WERI-Rb-1 (cell line): ENCODE measurements at places on chromosomes 2 and 18.

DNA sequence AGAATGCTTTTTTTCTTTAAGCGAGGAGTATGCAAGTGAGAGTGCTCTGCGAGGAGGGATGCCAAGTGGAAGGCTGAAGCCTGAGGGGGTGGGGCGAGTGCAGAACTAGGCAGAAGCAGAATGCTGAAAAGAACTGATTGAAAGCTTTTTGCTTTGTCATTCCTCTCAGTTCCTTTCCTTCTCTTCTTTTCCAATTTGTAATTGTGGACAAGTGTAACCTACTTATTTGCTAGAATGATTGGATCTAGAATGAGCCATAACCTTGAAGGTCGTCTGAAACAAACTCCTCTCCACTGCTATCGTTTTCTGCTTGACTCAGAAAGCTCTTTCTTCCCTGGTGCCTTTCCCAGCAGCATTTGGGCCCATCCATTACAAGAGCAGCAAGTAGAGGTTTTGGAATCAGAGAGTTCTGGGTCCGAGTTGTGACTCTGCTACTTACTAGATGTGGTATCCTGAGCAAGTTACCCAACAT is 115.3 kb downstream of the METTL8 start:
- DNase-seq = no peak

DNA sequence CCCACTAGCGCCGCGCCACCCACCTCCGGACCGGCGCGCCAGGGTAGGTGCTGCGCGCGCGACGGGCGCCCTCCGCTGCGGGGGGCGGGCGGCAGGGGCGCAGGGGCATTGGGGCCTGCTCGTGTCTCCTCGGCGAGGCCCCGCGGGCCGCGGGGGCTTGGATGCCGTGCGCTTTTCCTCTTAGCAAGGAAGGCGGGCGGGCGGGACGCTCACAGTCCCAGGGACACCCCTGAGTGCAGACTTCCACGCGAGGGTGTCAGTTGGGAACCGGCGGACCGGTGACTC is 748 bp downstream of the TWIST2 start:
- DNase-seq = no peak

DNA sequence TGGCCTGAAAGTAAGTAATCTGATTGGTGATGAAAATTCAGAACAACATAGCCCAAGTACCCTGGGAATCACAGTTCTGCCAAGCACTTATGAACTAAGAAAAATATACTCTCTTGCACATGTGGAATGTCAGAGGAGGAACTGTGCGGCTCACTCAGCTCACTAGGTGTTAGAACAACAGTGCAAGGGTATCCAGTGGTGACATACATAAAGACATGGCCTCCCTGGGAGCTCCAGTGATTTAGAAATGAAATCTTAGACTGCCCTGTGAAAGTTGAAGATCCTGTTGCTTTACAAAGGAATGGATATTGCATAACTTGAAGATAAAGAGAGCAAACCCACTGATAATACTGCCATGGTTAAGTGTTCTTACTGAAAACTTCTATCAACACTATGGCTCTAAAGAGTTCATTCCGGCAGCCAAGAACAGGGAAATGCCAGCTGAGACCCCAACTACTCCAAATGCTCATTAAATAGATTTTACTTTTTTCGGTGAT is 246.2 kb downstream of the ARHGAP15 start:
- DNase-seq = no peak

DNA sequence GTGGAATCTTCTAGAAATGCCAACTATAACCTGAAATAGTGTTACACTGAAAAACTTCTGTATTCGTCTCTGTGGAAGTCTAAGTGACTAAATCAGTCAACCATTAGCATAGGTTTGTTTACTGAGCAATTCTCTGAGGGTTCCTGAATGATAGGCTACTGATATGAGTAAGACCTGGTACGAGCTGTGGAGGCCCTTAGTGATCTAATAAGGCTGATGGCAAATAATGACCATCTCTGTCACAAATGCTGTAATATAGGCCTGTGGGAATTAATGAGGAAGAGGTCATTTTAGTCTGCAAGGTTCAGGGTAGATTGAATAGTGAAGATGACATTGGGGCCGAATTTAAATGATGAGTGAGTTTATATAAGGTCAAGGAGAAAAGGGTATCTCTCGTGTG is 82.5 kb downstream of the MGAT5 start:
- DNase-seq = no peak

DNA sequence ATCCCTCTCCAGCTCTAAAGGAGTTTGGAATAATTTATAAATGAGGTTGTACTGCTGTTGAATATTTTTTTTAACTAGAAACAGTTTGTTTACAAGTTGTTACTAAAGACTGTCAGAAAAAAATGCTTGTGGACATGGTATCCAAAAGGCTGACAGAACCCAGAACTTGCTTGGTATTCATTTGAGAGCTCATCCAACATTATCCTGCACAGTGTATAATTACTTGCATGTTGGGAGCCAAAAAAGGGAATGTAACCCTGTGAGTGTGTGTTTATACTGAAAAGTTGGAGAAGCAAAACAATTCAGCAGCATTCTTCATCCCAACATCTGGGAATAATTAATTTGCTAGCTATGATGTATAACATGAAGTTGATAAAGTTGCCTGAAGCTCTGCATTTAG is 42.1 kb upstream of the EHBP1 start:
- no peak for DNase-seq

DNA sequence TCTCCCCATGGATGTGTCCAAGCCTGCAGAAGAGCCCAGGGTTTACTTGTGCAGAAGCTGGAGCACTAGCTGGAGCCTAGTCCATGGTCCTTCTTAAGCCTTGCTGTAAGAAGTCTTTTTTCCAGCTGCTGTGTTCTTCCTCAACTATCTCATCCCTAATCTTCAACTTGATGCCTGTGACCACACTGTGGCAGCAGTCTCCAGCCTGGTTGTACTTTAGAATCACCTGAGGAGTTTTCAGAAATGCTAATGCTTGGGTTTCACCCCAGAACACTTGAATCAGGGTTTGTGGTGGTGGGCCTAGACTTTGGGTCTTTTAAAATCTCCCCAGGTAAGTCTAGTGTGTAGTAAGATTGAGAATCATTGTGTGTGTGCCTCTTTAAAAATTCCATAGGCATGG is 173.6 kb downstream of the ADCYAP1 start:
- no peak for DNase-seq

DNA sequence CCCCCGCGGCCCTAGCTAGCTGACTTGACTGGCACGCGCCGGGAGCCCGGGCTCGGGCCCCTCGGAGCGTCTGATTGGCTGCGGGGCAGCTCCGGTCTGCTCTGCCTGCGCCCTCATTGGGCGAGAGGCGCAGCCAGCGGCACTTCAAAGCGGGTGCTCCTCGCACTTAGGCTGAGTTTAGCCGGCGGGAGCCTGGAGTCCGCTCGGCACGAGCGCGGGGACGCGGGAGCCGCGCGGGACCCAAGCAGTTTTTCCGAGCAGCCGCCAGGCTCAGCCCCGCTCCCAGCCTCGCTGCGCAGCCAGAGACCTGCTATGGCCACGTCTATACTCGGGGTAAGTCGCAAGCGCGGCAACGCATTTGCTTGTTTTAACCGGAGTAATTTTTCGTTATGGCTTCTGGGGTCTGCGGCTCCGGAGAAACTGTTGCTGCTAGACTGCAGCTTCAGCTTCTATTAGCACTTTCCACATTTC is at the start of gene SP9:
TSS of gene SP9 (plus strand) at position 174 of the 471 bp plus-strand sequence. CDS start at position 313, 139 bp downstream.
- DNase-seq = peak; percentile 93

GRCh38 chr2:223856584-223856983 is 19.2 kb upstream of the AP1S3 start:
- DNase-seq = no peak

- DNase-seq = no peak
Measured at GRCh38 chr2:57806449-57806968, 240.1 kb upstream of the VRK2 start.

- peak; percentile 73 for DNase-seq
Measured at GRCh38 chr2:164910101-164910899, 45.0 kb downstream of the SLC38A11 start.

- DNase-seq = peak; percentile 42
Measured at GRCh38 chr2:156340804-156341451, 8.4 kb upstream of the NR4A2 start.

GRCh38 chr2:240701091-240701735 is 9.5 kb downstream of the AQP12A start:
- DNase-seq = no peak

DNA sequence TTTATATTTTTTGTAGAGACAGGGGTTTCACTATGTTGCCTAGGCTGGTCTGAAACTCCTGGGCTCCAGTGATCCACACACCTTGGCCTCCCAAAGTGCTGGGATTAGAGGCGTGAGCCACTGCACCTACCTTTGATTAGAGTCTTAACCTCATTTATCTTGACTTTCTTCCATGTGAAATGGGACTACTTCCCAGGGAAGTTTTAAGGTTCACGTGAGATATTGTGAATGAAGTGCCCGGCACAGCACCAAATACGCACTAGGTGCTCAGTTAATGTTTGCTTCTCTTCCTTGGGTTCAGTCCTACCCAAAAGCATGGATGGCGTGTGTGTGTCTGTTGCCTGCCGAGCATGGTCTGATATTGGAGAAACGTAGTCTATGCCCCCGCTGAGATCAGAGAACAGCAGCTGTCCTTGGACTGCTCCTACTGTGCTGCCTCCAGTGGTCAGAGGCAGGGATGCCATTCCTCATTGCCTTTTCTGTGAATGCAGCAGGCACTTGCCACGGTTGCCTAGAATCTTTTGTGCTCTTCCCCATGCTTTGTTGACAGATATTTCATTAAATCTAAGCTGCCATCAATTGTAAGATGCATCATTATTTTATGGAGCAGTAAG is 12.3 kb upstream of the TFCP2L1 start:
- peak; percentile 75 for DNase-seq

- DNase-seq = no peak
Measured at GRCh38 chr2:239283288-239283945, 117.4 kb downstream of the HDAC4 start.

- peak; percentile 54 for DNase-seq
Measured at GRCh38 chr2:9769171-9770005, 73.9 kb upstream of the TAF1B start.

DNA sequence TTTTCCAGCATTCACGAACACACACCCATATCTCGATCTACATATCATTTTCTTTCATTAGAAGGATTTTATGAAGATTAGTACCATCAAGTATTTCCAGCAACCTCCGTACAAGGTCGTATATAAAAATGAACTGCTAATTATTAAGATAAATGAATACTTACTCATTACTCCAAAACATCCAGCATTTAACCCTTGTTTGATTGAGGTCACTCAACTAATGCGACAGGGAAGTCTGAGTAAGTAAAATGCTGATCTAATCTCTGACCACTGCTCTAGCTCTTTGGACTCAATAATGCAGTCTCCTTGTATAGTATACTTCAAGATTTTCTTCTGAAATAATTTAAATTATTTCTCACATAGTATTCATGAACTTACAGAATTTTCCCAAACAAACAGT is 2.0 kb downstream of the ABHD3 start:
- DNase-seq = no peak

DNA sequence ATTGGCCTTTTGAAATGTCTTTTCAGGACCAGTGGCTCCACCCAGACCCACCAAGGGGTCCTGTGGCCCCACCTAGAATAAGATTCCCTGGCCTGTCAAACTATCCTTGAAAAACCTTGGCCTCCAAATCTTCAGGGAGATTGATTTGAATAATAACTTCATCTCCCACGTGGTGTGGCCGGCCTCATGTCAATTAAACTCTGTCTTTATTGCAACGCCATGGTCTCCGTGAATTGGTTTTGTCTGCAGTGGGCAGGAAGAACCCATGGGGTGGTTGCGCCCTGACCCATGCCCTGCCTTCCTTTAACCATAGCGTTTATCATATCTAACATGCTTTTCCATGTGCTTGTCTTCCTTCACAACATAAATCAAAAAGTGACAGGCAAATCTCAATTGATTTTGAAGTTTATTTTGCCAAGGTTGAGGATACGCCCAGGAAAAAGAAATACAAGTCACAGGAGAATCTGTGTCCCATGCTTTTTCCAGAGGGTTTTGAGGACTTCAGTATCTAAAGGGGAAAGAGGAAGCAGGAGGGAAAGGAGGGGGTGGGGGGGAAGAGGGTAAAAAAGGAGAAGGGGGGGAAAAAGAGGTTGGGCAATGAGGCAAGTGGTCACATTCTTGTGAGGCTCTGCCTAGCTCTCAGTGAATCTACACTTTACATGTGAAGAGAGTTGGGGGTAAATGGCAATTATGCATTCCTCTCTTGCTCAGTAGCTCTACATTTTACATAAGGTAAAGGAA is 66.5 kb upstream of the CABLES1 start:
- DNase-seq = no peak

DNA sequence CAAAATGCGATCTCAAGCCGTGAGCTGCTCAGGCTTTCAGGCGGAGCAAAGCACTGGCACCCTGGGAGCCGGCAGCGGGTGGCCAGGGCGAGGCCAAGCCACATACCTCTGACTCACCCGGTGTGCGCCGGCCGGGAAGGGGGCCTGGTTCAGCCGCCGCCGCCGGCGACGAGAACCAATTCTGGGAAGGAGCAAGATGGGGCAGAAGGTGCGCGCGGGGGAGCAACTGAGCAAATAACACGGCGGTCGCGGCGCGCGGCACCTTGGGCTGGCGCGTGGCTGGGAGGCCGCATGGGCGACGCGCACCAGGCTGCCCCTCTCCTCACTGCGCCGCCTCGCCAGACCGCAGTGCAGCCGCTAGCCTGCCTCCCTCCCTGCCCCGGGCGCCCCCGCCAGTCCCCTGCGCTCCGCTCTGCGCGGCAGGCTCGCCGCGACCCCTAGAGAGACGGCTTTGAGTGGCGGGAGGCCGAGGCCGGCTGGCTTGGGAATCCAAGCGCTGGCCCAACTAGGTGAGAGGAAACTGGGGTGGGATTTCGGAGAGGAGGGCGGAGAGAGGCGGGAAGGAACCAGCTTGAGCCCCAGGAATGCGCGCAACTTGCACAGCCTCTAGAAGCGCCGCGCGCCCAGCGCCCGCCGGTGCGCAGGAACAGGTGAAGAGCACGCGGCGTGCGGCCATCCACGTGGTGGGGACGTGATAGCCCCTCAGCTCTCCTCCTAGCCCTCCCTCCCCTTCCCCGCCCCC is 3.2 kb downstream of the NRP2 start:
- DNase-seq = no peak

DNA sequence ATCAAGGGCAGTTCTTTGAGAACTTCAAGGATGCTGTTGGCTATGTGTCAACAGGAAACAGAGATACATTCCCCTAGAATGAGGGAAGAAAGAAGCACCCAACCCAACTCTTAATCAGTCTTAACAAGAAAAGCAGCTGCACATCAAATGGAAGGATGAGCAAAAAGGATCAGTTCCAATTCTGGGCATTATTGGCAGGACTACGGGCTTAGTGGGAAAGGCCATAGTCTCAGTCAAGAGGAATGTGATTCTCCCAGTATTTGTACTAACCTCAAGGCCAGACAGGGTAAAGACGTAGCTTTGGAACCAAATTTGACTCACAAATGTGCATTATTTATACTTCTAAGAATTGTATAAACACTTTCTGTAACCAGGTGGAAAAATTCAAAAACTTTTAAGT is 18.2 kb downstream of the BMP10 start:
- no peak for DNase-seq

DNA sequence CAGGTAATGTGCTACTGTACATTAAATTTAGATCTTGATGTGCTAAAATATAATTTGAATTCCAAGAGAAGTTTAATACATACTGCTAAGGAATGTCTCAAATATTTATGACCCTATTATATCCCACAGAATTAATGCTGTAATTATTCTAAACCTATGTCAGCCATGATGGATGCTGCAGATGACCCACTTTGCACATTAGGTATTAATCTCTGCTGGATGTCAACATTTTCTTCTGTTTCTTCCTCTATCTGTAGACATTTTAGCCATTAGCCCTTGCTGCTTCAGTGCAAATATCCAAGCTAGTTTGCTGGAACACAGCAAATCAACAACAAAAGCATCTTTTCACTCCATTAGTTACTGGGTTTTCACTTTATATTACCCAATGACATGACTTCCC is 164.6 kb downstream of the CDH2 start:
- no peak for DNase-seq

GRCh38 chr2:202726070-202726469 is 91.3 kb downstream of the FAM117B start:
- DNase-seq = no peak

GRCh38 chr18:12102136-12102842 is 8.6 kb downstream of the ANKRD62 start:
- no peak for DNase-seq
